Activated CD4-positive, alpha-beta T cell treated with anti-CD3 and anti-CD28 coated beads, Interleukin-2, amount 10 ng/mL, durations not matched to agents 24 days and 14 days (primary cell): ENCODE measurements at places on chromosomes 12 and 14. TPM values are rescaled to one million over a fixed set of nuclear protein-coding genes. Genes with fewer than 3 reads are reported as not detected.

Gene RNASE2
- not detected in 2 replicates for total RNA-seq

Gene NUAK1
- total RNA-seq: 0.02 TPM in 1 of 2 replicates, not detected in the other

Gene IGF1
- 1.1 and 1.8 TPM in 2 replicates for total RNA-seq

Gene CHGA
- total RNA-seq: not detected in 2 replicates

Gene MYBPC1
- total RNA-seq: not detected in 2 replicates

Gene PRORP
- 35.6 and 41.1 TPM in 2 replicates for total RNA-seq

Gene MAP1LC3B2
- 0.68 TPM in 1 of 2 replicates, not detected in the other for total RNA-seq

GRCh38 chr14:38808734-38809455 lies 294.1 kb downstream of the SEC23A start:
- H3K4me3 ChIP-seq: no peak overlapping the region
- H3K36me3 ChIP-seq: no peaks in the 10 kb centered on the region
- no peaks in the 10 kb centered on the region for H3K4me1 ChIP-seq
- H3K27ac ChIP-seq: no peak overlapping the region
- H3K27me3 ChIP-seq: no peaks in the 10 kb centered on the region

DNA sequence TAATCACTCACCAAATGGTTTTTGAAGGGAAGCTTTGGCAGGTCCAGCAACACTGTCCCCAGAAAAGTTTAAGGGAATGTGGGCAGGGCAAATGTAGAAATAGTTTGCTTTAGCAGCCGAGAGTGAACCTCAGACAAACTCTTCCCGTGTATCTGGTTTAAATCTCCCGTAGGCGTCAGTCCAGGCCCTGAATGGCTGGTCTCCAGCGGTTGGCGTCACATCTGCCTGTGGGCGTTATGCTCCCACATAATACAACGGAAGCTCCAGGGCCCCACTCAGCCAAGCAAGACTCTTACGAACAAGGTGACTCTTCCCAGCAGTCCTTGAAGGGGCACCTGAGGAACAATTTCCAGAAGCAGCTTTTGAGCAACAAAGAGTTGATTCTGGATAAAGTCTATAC lies 942 bp downstream of the ZC2HC1C start:
- peaks cover 7% of the 10 kb centered on the region for H3K4me1 ChIP-seq
- H3K4me3 ChIP-seq: peak overlapping the region; percentile 14
- no peak for DNase-seq
- no peak overlapping the region for H3K27ac ChIP-seq

DNA sequence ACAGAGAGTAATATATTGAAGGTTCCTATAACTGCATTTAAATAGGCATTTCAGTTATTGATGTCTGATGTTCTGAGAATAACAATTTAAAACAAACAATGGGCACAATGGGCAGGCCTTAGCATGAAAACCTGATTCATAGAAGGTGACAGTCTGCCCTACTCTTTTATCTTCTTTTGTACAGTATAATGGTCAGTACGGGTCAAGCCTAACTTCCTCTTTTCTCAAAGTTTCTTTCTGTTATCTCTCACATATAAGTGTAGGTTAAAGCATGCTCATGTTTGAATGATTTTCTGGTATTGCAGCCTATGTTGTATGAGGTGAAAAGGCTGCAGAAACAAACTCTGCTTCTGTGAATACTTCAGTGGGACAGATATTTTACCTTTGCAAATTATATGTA lies 14.2 kb downstream of the FKBP3 start:
- H3K27me3 ChIP-seq: no peaks in the 10 kb centered on the region
- H3K4me3 ChIP-seq: no peak overlapping the region
- no peak overlapping the region for H3K27ac ChIP-seq
- no peak for DNase-seq

- H3K4me1 ChIP-seq: no peaks in the 10 kb centered on the region
- no peaks in the 10 kb centered on the region for H3K36me3 ChIP-seq
- no peak overlapping the region for H3K27ac ChIP-seq
- peaks cover 3% of the 10 kb centered on the region for H3K27me3 ChIP-seq
- DNase-seq: peak; percentile 59
- H3K4me3 ChIP-seq: no peak overlapping the region
Measured at GRCh38 chr14:81062816-81063215, 107.4 kb downstream of the TSHR start.

DNA sequence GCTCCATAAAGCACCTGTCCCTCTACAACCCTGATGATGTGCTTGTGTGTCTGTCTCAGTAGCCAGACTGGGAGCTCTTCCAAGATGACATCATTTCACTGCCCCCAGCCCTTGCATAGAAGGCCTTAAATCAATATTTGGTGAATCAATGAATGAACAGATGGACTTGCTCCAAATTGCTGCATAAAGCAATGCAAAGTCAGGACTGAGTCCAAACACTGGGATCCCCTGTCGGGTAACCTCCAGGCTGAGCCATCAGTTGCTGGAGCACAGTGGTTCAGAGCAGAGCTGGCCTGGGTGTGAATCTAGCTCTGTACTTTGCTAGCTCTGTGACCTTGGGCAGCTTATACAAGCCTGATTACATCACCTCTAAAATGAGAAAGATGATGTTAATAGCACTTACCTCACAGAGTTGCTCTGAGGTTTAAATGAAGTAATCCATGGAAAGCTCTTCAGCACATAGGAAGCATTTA lies 120.3 kb upstream of the VASH1 start:
- no peak overlapping the region for H3K27ac ChIP-seq
- no peak for DNase-seq
- no peaks in the 10 kb centered on the region for H3K4me1 ChIP-seq
- peaks cover 3% of the 10 kb centered on the region for H3K27me3 ChIP-seq

DNA sequence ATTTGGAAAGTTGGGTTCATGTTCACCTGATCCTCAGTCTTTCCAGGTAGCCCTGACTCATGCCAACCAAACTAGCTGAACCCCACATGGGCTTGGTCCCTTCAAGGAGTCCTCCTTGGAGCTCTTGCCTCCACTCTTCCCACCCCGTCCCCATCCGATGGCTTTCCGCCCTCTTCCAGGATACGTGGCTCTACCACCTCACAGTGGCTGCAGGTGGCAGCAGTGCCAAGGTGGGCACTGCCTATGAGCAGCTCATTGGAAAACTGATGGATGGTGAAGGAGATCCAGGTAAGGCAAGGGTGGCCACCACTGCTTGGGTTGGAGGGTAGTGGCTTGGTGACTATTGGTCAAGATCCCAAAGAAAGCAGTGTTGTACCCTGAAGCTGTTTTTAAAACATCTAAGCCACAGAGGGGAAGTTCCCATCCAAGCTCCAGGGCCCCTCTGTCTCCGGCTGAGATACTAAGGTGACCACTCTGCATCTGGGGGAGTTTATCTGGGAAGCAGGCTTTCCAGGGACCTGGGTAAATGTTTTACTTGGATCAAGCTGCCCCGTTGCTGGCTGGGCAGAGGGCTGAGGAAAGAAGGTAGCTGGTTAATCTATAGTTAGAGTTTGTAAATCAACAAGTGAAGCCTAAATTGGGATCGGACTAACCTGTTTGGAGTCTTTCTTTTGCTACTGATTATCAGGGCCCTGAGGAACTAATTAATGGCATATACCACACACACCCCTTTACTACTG lies 23.7 kb downstream of the PIGH start:
- H3K27me3 ChIP-seq: no peaks in the 10 kb centered on the region
- H3K4me3 ChIP-seq: no peak overlapping the region
- no peak overlapping the region for H3K27ac ChIP-seq
- peaks cover under 1% of the 10 kb centered on the region for H3K4me1 ChIP-seq
- no peak for DNase-seq

GRCh38 chr12:48106681-48107613 lies 1.1 kb upstream of the SENP1 start:
- peaks cover 7% of the 10 kb centered on the region for H3K36me3 ChIP-seq
- H3K4me1 ChIP-seq: peaks cover 35% of the 10 kb centered on the region
- H3K27ac ChIP-seq: peak overlapping the region; percentile 95

DNA sequence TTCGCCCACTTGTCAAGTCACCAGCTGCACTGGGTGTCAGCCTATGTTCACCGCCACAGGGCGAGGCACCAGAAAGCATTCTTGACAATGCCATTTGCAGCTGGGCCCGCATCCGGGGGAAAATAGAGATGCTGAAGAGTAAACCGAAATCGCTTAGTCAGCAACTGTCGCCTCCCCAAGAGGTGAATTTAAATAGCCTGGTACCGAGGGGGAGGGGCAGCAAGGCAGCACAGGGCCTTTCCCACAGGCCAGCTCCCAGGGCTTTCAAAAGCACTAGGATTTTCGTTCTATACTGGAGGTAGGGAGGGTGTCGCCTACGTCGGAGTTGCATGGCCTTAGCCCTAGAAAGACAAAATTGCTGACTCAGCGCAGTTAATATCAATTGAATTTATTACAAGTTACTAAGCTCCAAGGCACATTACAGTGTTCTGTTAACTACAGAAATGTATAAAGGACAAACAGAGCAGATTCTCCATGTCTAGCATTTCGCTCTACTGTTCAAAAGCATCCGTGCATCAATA lies 4.3 kb downstream of the IRF2BPL start:
- H3K36me3 ChIP-seq: peaks cover 34% of the 10 kb centered on the region
- H3K4me1 ChIP-seq: peaks cover 41% of the 10 kb centered on the region
- no peaks in the 10 kb centered on the region for H3K27me3 ChIP-seq
- peak overlapping the region; percentile 76 for H3K27ac ChIP-seq

- no peaks in the 10 kb centered on the region for H3K27me3 ChIP-seq
- H3K36me3 ChIP-seq: no peaks in the 10 kb centered on the region
- H3K27ac ChIP-seq: peak overlapping the region; percentile 65
Measured at GRCh38 chr12:113088971-113089756, 32.6 kb downstream of the DTX1 start.

DNA sequence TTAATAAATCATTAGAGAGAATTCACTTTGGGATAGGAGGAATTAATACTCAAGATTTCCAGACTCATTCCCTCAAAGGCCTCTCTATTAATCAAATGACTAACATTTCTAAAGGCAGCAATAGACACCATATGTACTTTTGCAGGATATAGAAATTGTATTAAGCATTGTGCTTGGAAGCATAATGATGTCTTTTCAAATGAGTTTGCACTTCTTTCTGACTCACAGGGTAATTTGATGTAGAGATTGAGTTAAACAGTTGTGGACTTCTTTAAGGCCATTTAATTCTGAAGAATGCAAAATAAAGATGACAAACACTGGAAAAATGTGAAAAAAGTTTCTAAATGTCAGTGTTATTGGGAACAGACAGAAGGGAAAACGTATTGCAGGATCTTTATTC lies 63.4 kb upstream of the CSRP2 start:
- no peaks in the 10 kb centered on the region for H3K4me1 ChIP-seq
- H3K27me3 ChIP-seq: peaks cover 3% of the 10 kb centered on the region
- no peak for DNase-seq
- H3K27ac ChIP-seq: no peak overlapping the region
- H3K36me3 ChIP-seq: no peaks in the 10 kb centered on the region
- no peak overlapping the region for H3K4me3 ChIP-seq

GRCh38 chr12:39572551-39572950 lies 47.1 kb downstream of the ABCD2 start:
- peaks cover 7% of the 10 kb centered on the region for H3K4me1 ChIP-seq
- H3K36me3 ChIP-seq: peaks cover 79% of the 10 kb centered on the region
- H3K4me3 ChIP-seq: no peak overlapping the region
- DNase-seq: no peak
- H3K27ac ChIP-seq: no peak overlapping the region

GRCh38 chr12:13004361-13004760 lies 4.3 kb upstream of the HEBP1 start:
- H3K27me3 ChIP-seq: peaks cover 36% of the 10 kb centered on the region
- no peak for DNase-seq
- H3K4me3 ChIP-seq: no peak overlapping the region
- no peak overlapping the region for H3K27ac ChIP-seq
